Activated naive CD8-positive, alpha-beta T cell treated with anti-CD3 and anti-CD28 coated beads, Interleukin-2, amount 50 U/mL, for 24 hours (primary cell): ENCODE measurements at places on chromosomes 3 and 15.

- no peak for DNase-seq
Observed at GRCh38 chr15:48858401-48858800, 19.5 kb upstream of the EID1 start.

DNA sequence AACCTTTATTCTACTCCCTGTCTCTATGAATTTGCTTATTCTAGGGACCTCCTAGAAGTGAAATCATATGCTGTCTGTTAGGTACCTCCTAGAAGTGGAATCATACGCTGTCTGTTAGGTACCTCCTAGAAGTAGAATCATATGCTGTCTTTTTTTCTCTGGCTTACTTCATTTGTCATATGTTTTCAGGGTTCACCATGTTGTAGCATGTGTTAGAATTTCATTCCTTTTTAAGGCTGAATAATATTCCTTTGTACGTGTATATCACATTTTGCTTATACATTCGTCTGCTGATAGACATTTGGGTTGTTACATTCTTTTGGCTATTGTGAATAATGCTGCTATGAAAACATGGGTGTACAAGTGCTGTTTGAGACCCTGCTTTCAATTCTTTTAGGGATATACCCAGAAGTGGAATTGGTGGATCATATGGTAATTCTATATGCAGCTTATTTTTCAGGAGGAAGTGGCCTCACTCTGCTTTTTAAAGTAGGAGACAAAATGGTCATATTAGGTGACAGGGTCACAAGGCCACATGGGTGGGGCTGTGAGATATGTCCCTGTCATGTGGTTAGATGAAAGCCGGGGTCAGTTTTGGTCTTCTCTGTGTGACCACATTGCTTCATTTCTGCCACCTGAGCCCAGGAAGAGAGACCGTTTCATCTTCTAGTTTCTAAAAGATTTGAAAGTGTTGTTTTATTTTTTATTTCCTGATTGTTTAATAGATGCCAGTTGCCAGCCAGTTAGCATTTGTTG is 76.7 kb downstream of the FLNB start:
- no peak for DNase-seq

GRCh38 chr3:107432013-107432515 is 54.8 kb downstream of the CCDC54 start:
- DNase-seq: no peak

DNA sequence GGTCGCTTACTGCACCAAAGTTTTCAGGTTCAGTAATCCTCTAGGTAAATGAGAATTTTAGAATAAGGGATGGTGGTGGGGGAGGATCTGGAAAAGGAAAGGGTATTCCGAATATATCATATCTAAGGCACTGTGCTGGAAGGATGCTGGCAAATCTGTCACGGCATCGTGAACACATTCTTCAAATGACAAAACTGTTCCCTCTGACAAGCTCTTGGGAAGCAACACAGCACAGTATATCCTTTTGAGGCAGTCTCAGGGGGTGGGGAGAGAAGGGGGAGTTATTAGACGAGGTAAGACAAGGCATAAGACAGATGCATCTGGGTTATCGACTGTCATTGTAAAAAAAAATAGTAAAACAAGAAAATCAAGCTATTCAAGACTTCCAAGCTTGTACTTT is 289.6 kb upstream of the LRRN1 start:
- no peak for DNase-seq

GRCh38 chr15:35925275-35926006 is 379.5 kb upstream of the DPH6 start:
- no peak for DNase-seq

DNA sequence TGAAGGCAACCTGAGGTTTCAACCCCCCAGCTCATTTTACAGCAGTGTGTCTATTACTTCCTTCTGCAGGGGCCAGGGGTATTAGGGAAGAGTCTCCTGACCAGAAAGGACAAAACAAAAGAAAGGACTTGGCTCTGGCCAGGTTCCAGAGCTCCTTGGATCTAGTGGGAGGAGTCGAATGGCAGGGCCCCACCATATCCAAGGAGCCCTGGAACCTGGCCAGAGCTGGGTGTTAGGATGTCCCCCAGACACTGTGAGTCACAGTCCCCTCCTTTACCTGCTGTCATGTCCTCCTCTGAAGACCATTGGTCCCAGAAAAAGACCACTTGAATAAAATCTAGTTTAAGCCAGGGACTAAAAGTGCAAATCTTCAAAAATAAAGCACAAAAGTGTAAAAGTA is 113.2 kb downstream of the EEFSEC start:
- no peak for DNase-seq

DNA sequence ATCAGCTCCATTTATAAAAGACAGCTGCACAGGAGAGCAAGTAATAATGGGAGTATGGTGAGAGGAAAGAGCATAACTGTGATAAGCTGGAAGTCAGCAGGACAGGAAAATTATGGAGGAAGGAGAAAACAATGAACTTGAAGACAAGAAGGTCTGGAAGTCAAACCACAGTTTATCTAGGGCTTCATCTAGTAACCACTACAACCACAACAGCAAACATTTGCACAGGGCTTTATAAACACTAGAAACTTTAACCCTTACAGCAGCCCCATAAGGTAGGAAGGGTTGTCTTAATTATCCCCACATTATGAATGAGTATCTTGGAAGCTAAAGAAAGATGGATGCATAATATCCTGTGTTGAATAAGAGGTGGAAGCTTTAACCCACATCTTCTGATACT is 820.8 kb downstream of the IGSF11 start:
- DNase-seq: no peak

GRCh38 chr15:77568014-77568972 is 64.4 kb downstream of the LINGO1 start:
- DNase-seq: no peak

DNA sequence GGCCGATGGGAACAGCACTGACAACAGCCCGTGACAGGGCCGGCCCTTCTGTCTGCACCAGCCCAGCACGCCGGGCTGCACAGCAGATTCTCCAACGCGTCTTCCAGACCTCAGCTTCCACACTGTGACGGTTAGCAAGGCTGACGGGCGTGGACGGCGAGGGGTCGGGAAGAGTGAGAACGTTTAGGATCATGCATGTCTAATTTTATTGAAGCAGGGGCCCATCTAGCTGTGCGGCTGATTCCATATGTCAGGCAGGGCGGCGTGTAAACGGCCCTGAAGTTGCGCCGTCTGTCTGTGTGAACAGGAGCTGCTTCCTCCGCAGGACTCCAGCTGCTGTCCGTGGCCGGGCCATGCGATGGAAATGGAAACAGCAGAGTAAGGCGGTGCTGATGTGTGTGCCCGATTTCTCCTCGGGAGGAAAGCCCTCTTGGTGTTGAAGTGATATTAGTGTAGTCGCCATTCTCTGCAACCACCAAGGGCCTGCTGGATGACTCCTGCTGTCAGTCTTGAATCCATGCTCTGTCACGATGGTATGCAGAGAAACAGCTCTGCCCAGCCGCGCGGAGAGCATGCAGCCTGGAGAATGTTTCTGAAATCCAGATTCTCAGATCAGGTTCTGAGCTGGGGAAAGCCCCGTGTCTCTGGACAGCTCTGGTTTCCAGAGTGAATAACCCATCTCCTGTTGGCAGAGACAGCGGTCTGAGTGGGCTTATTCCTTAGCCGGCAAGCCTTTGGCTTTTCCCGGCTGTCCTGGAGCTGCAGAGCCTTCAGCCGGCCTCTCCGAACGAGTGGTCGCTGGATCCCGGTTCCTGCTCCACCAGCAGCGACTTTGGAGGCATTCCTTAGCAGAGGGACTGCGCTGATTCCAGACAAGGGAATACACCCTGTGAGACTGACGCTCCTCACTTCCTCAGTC is 158.1 kb upstream of the UBE3A start:
- no peak for DNase-seq

- DNase-seq: no peak
Observed at GRCh38 chr3:121980450-121980796, 41.6 kb downstream of the ILDR1 start.
